ENCODE measurements at places on chromosomes 13 and 19.

GRCh38 chr13:33776239-33776881 lies 41.6 kb upstream of the RFC3 start:
- no peak for DNase-seq

DNA sequence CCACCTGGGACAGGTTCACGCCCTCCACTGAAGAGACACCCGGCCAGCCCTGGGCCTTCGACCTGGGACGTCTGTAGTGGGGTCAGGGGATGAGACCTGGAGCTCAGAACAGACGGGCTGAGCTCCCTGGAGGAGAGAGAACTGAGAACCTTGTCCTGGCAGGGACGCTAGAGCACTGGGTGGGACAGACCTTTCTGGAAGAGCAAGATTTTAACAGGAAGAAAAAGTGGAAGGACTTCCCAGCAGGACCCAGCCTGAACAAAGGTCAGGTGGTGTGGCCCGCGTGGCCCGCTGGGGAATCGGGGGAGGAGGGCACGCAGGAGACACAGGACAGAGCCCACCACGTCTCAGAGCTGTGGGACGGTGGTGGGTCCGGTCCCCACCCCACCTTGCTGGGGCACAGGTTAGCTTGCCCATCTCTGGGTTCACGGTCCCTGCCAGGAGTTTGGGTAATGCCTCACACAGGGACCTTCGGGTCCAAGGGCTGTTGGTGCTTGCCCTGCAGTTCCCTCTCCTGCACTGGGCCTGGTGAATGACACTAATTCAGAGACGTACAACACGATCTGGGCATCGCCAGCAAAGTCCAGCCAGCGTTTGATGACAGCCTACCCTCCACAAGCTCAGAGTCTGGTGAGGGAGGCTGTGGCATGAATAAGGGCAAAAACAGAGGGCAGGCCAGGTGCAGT lies 1.2 kb upstream of the EFNA2 start:
- DNase-seq, result no peak

DNA sequence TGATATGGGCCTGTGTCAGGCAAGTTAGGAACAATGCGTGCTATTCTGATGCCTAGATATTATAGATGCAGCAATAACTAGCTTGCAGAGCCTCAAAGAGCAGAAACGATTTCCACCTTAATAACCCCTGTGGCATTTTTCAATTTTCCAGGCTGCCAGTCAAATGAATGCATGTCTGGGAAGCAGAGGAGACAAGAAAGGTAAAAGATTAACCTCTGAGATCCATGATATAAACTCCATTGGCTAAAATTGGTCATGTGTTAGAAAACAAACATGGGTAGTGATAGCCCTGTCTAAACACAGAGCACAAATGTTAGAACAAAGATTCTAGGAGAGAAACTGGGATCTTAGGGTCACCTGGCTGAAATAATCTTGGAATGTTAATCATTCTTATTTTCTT lies 811.1 kb downstream of the DIAPH3 start:
- DNase-seq, result no peak

GRCh38 chr19:7913652-7914051 lies 978 bp upstream of the TGFBR3L start:
- no peak for DNase-seq

DNA sequence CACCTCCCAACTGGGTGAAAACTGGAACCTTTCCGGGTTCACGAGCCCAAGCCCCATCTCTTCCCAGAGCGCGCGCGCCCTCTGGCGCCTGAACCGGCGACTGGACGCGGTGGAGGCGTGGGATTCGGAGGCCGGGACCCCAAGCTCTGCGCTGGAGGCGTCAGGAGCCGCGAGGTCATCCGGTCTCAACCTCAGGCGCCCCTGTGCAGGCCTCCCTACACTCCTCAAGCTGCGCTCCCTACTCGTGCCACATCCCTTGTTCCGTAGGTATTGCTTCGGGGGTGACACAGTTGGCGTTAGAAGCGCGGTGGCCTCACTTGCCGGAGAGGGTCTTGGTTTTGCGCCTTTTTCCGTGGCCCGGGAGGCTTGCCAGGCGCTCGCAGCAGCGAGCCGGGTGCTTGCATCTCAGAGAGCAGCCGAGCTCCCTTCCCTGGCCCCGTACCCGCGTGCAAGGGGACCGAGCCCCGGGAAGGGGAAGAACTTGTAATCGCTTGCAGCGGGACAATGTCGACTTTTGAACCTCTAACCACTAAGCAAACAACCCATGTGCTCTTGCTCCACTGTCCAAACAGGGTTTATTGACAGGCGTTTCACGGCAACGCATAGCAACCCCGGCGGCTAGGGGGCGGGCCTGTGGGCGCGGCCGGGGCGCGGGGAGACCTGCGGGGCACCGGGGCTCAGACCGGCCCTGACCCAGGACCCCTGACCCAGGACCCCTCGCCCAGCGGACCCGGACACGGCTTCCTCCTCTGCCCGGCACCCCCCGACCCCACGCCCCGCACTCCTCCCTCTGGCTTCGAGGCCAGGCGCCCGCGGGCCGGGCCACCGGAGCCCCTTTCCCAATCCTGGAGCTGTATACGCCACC lies 8.5 kb downstream of the CDX2 start:
- no peak for DNase-seq

DNA sequence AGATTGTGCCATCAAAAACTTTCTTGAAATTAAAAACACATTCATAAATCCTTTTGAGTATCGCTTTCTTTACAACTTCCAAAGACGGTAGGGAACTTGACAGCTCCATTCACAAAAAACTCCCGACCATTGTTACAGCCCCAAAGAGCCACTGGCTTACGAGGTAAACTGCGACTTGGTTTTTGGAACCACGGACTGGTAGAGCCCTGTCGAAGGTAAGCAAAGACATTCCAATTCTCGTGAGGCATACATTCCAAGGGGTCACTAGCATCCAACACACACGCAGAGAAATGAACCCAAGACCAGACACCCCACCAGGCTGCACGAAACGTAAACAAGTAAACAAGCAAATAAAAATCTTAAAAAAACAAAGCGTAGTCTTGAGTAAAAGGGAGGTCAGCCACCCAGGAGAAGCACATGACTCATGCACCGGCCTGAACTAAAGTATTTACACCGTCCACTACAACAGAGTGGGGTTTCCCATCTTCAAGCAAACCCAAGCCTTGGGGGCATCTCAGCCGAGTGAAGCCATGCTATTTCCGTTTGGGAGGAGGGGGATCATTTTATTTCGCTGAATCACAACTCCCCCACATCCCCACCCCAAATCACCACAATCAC lies 1.4 kb downstream of the BRD4 start:
- DNase-seq, result no peak

DNA sequence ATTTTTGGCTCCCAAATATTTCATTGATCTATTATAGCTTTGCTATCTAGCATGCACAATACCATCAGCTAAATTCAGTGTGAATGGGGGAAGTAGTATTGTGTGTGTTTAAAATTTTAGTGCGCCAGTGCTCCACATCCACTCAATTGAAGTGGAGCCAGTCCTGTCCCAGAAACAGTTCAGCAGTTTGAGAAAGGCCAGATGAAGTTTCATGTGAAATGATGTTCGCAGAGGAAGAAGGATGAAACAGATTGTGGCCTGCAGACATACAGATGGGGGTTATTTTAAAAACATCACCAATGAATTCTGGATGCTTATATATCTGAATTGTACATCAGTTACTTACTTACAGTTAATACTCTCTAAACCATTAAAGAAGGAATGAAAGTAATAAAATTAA lies 129.4 kb downstream of the SPRY2 start:
- DNase-seq, result no peak

- DNase-seq, result no peak
These were observed 630 bp downstream of the RNF126 start for GRCh38 chr19:662207-662961.

DNA sequence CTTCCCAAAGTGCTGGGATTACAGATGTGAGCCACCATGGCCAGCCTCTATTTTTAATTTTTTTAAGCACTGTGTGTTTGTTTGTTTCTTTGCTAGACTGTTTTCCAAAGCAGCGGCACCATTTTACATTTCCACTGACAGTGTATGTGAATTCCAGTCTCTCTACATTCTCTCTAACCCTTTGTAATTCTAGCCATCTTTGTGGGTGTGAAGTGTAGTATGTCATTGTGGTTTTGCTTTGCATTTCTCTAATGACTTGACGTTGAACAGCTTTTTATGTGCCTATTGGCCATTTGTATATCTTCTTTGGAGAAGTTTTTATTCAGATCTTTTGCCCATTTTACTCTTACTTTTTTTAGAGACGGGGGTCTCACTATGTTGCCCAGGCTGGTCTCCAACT lies 11.6 kb downstream of the PNPLA6 start:
- no peak for DNase-seq

DNA sequence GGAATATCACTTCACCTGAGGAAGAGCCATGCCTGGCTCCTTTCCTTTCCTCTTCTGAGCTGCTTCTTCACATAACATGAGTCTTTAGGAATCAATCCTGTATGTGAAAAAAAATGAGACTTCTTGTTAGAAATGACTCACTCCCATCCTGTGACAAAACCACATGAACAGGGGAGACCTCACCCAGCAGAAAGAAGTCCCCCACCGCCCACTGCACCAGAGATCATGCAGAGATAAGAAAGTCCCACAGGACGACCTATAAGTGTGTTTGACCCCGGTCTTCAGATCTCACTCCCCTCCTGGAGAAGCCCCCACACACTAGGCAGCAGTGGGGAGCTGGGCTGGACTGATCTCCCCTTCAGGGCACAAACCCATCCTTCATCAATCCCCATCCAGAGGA lies 7.8 kb downstream of the ZNF600 start:
- no peak for DNase-seq

DNA sequence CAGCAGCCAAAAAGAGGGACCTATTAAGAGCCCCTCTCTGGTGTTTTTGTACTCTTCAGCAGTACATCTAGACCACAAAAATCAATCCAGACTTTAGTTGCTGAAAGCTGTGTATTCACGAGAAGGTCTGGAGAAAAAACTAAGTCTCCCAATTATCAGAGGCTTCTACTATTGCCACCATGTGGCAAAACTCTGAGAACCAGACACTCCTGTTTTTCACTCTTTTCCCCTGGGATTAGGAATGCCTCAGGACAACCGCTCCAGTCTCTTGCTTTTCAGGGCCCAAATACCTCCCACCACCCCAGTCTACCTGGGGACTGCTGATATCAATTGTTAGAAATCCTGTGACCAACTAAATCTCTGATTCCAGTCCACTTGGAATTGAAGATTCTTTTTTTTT lies 30.1 kb upstream of the OBI1 start:
- DNase-seq, result no peak

GRCh38 chr19:28122734-28123133 lies 1090.2 kb downstream of the UQCRFS1 start:
- DNase-seq, result no peak

- DNase-seq, result no peak
These were observed 163.6 kb downstream of the SPRY2 start for GRCh38 chr13:80177327-80177726.

Data from brain pericyte (primary cell).